ENCODE measurements at places on chromosomes 2 and 18.

GRCh38 chr2:216904554-216904953 lies 44.7 kb upstream of the TNP1 start:
- DNase-seq: no peak

GRCh38 chr2:121907928-121908327 lies 152.5 kb downstream of the TSN start:
- no peak for DNase-seq

DNA sequence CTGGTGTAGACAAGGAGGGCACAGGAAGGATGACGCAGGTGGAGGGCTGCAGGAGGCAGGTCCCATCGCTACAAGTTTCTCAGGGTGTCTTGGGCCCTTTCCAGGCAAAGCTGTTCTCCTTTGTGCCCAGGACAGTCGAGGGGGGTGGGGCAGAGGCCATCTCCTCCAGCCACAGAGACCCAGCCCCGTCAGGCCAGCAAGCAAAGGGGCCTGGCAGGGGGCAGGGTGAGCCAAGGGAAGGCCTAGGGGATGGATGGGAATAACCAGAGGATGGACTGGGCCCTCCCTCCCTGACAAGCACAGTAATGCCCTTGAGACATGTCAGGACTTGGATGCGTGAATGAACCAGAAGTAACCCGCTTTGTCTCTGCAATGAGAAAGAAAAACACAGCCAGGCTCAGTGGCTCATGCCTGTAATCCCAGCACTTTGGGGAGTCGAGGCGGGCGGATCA lies 6.3 kb downstream of the TCF23 start:
- no peak for DNase-seq

DNA sequence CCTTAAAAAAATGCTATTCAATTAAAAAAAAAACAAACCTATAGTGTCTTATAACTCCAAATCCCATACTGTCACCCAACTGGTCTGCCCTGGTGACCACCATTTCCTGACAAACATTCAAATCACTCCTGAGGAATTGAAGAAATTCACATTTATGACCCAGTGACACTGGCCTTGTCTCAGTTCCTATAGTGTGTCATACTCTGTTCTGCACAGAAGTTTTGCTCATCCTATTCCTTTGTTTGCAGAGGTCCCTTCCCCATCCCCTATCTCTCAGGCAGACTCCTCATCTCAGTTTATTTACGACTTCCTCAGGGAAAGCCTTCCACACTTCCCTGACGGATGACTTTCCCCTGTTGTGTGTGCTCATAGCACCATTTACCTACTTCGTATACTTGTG lies 14.7 kb downstream of the ZC3H6 start:
- no peak for DNase-seq

DNA sequence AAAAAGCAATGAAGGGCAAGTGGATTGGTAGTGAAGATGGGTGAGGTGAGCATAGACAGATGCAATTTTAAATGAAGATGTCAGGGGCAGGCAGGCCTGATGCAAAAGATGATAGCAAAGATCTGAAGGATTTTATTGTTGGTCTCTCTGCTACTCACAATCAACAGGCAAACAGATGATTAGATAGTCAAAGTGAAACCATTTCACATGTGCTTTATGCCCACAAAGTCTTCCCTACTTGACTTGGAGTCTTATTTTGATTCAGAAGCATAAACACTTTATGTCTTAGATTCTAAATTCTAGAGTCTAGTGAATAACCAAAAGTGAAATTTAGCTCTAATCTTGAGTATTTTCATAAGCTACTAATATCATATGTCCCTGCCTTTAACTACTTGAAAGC lies 153.8 kb upstream of the HNRNPA3 start:
- DNase-seq: no peak

- no peak for DNase-seq
These were observed 175.4 kb upstream of the NETO1 start for GRCh38 chr18:73043211-73043610.

- no peak for DNase-seq
These were observed 67.0 kb downstream of the RBMS1 start for GRCh38 chr2:160426604-160427003.

GRCh38 chr2:51413726-51414125 lies 381.8 kb upstream of the NRXN1 start:
- DNase-seq: no peak

DNA sequence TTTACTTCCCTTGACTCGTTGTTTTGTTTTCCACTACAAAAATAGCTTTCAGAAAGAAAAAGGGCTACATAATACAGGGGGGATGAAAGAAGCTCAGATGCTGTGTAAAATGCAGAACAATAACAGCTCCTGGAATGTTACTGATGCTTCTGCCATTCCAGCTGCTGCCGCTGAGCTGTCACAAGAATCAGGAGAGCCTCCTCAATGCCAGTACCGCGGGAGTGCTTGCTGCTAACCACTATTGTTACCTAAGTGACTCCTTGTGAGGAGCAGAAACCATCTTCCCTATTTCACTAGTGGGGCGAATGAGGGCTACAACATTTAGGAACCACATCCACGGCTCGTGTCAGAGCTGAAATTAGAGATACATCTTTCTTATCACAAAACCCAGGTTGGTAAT lies 384.8 kb downstream of the GALR1 start:
- DNase-seq: no peak

DNA sequence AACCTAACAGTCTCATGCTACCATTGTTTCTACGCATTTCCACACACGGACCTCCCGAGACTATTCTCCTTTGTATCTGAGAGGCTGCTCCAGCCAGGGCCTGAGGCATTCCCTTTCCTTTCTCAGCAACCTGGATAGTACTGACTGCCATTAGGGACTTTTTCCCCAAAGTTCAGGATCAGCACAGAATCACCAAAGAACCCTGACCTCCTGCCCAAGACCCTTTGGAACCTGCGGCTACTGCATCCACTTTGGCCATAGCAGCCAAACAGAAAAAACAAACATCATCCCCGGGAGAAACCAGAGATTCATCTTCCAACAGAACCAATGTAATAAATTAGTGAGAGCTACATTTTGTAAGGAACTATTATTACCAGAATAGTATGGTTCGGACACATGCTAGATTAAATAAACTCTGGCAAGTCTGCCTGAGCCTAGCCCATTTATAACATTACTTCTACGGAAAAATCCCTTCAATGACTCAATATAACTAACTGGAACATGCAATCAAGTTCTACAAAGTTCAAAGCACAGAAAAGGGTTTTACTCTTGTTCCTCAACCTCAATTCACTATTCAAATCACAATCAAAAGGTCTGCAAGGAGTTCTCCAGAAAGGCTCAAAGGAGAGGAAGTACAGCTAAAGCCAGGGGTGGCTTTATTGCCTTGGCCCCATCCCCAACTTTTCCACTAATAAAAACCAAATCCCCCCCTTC lies 51.8 kb downstream of the LPIN2 start:
- DNase-seq: no peak

DNA sequence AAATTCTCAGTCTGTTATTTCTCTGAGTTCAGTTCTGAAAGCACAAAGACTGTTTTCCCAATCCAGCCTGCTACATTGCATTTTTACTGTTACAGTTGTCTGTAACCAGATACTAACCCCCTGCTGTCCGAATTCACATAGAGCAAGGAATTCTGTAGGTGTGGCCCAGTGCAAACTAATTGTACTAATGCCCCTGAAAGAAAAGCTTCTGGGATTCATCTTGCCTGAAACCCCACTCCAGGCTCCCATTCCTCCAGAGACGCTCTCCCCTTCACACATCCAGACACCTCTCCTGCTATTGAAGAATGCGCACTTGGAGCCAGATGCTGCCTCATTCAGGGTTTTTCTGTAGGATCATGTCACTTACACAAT lies 127.0 kb downstream of the TTC32 start:
- DNase-seq: no peak

- DNase-seq: no peak
These were observed 87.9 kb downstream of the IRS1 start for GRCh38 chr2:226711606-226712296.

DNA sequence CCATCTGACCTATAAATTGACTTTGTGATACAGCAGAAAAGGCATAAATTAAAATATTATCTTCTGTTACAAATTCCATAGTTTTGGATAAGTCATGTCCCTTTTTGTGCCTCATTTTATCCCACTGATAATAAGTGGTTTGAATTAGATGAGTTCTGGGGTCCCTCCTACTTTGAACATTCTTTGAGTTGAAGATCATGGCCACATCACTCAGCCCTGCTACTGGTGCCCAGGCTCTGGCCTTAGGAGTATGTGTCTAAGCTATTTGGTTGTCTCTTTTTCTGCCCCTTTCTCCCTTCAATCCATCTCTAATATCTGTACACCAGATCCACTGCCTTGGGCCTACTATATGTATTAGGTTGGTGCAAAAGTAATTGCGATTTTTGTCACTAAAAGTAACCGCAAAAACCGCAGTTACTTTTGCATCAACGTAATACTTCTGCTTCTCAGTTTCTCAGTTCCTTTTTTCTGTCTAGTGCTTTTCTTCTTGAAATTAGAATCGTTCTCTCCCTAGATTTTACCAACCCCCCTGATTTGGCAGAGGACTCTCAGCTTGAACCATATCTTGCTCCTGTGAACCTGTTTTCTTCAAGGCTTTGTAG lies 362.5 kb upstream of the TNP1 start:
- no peak for DNase-seq

DNA sequence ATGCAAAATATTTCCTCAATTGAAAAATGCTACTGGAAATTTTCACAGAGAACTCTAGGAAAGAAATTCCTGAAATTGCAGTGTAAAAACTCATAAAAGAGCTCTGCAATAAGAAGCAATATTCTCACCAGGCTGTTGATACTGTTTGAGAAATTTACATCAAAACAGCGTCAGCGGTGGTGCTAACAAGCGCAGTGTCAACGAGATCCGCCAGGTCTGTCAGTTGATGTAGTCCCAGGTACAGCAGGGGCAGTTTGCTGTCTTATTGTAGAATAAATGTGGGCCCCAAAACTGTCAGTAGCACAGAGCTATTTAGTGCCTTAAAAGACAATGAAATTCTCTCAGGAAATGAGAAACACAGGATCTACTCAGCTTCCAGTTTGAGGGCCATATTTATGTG lies 611.2 kb downstream of the ARHGAP15 start:
- no peak for DNase-seq

- no peak for DNase-seq
These were observed 21.7 kb upstream of the RAB11FIP5 start for GRCh38 chr2:73134471-73134870.

- no peak for DNase-seq
These were observed 220.8 kb upstream of the THUMPD2 start for GRCh38 chr2:39999864-40000263.

DNA sequence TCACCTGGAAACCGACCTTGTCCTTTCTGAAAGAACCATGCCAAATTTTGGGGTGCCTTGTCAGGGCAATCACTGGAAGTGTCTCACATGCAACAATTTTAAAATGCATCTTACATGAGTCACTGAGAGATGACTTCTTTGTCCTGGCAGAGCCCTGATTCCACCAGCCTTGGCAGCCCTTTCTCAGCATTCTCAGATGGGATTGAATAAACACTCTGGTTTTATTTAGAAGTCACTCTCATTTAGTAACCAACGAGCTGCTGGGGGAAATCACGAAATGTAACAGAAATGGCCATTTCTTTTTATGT lies 3.8 kb upstream of the ATP8B1 start:
- no peak for DNase-seq

GRCh38 chr18:63157293-63158011 lies 162.1 kb downstream of the BCL2 start:
- DNase-seq: no peak

GRCh38 chr2:98346311-98347236 lies at the start of gene CNGA3:
CNGA3 (plus strand) TSS chr2:98346456; CDS start chr2:98369976, 23,520 bp downstream.
- DNase-seq: no peak

- no peak for DNase-seq
These were observed 42.2 kb upstream of the EPHA4 start for GRCh38 chr2:221614274-221614673.

GRCh38 chr18:56298935-56299334 lies 339.5 kb downstream of the TXNL1 start:
- DNase-seq: no peak

GRCh38 chr2:9665898-9666297 lies 35.1 kb upstream of the YWHAQ start:
- no peak for DNase-seq

GRCh38 chr2:33859176-33859575 lies 260.1 kb upstream of the FAM98A start:
- DNase-seq: no peak

GRCh38 chr18:3097082-3097481 lies 84.1 kb upstream of the LPIN2 start:
- DNase-seq: no peak

DNA sequence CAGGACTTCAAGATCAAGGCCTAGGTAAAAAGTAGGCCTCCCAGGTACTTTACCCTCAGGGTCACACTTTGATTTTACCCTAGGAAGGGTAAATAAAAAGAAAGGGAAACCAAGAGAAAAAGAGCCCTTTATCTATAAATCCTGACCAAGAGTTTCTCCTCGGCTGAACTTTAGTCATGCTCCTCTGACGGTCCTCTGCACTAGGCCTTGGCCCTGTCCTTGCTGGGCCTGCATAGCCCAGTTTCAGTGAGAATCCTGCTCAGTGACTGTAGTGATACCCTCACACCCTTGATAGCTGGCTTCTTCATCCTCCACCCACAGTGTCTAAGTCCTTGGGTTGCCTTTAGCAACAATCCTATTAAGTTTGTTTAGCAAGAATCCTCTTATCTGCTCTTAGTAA lies 20.5 kb upstream of the ITSN2 start:
- no peak for DNase-seq

GRCh38 chr2:231621051-231621879 lies 28.6 kb downstream of the TEX44 start:
- DNase-seq: no peak
